ENCODE measurements at places on chromosomes 3 and 15.

- no peak for DNase-seq
Measured at GRCh38 chr3:41507336-41508062, 308.2 kb downstream of the CTNNB1 start.

- DNase-seq = no peak
Measured at GRCh38 chr15:97976766-97977503, 16.4 kb downstream of the ARRDC4 start.

- no peak for DNase-seq
Measured at GRCh38 chr3:107806536-107806935, 283.8 kb downstream of the BBX start.

GRCh38 chr3:114295946-114296345 is 2.1 kb downstream of the TIGIT start:
- no peak for DNase-seq

DNA sequence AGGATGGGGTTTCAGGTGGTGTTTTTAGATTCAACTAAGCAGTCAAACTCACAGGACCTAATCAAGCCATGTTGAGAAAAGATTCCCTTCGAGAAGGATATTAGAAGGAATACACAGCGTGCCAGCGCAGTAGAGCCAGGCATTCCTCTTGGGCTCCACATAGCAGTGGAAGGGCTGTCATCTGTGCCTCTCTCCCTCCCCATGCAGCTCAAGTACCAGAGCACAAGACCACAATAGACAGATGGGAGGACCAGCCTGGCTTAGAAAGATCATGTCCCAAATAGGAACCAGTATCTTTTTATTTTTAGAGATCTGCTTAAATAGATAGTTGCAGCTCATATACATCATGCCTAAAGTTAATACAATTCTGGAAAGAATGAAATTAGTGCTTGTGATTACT is 37.9 kb downstream of the LMLN start:
- DNase-seq = no peak

DNA sequence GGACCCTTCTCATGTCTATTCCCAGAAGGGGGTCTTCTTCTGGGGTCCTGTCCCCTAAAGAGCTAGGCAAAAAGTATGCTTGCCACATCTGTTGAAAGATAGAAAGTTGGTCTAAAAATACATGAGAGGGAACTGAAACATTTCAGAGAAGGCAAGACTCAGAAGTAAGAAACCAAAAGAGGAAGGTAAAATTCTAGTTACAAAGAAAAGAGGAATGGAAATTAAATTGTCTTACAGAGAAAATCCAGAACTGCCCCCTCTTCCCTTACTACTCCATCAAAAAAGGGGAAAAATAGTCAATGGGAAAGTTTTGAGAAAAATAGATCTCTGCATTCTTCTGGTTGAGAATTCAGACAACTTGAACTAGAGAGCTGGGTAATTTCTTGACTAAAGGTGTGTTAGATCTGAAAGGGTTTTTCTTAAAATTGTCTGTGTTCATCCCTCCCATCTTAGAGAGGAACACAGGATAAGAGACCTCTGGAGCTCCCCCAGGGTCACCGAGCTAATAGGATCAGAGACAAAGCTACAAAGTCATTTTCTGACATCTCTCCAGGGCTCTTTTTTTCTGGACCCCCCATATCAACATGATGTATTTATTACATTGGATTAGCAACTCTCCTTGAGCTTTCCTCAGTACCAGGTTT is 32.3 kb upstream of the CCR2 start:
- DNase-seq = no peak

DNA sequence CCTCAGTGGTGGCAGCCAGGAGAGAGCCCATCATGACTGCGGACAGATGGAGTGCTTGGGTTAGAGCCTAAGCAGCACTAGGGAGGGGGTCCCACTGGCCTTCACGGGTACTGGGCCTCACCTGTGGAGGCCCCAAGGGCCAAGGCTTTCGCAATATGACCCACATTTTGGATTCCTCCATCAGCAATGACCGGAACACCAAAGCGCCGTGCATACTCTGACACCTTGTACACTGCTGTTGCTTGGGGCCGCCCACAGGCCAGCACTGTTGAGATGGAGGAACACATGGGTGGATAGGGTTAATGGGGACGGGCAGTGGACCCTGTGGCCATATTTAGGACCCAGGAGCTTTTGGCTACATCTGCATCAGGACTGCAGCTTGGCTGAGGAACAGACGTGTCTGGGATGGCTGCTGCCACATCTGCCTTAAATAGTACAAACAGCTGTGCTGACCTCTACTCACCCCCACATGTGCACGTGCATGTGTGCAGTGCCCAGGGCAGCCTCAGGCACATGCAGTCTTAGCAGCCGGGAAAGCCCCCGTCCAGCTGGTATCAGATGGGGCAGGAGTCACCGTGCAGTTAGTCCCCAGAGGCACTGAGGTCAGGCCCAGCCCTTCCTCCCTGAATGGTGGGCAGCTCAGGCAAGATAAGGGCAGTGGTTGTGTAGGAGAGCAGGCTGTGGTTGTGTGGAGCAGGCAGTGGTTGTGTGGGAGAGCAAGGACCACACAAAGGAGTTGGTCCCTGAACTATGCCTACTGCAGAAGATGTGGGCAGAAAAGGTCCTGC is 3.3 kb downstream of the NDUFAF3 start:
- DNase-seq = no peak

GRCh38 chr3:162295323-162295983 is 798.8 kb downstream of the OTOL1 start:
- DNase-seq = no peak

GRCh38 chr3:10416730-10417300 is 88.6 kb downstream of the ATP2B2 start:
- DNase-seq = no peak

DNA sequence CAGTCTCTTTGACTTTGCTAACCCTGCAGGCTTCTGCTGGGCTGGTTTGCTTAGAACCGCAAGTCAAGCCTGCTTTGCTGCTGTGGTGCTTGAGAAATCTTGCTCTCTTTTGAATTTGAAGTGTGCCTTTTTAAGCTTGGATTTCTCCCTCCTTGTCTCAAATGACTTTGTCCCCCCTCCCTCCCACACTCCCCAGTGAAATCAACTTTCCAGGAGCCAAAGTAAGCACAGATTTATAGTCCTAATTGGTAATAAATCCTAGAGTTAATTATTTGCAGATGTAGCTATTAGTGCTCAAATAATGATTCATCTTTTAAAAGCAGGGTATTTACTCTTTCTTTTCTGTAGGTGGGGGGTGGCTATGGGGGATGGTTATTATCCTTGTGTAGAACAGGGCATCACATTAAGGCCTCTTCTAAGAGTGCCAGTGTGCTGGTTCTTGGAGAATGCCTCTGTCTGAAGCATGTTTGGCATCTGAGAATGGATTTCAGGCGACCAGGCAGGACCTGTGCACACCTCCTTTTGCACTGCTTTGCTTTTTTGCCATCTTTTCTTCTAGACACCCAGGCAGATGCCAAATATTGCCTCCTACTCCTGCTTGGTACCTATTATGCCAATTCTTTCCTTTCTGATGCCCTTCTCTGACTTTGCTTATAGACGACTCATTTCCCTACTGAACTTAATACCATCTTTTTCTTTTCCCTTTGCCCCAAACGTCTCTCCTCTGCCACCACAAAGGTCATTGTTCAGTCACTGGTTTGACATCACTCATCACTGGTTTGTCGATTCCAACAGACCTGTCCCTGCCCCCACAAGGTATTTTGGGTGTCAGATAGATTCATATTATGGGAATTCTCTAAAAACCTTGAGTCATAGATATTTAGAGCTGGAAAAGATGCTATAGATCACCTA is 50.7 kb downstream of the CLDN11 start:
- no peak for DNase-seq

GRCh38 chr3:100041328-100041749 is 73.0 kb downstream of the FILIP1L start:
- DNase-seq = no peak

- peak; percentile 44 for DNase-seq
Measured at GRCh38 chr3:109023656-109024254, 70.1 kb upstream of the GUCA1C start.

- peak; percentile 87 for DNase-seq
Measured at GRCh38 chr3:197297476-197298340, 704 bp downstream of the DLG1 start.

DNA sequence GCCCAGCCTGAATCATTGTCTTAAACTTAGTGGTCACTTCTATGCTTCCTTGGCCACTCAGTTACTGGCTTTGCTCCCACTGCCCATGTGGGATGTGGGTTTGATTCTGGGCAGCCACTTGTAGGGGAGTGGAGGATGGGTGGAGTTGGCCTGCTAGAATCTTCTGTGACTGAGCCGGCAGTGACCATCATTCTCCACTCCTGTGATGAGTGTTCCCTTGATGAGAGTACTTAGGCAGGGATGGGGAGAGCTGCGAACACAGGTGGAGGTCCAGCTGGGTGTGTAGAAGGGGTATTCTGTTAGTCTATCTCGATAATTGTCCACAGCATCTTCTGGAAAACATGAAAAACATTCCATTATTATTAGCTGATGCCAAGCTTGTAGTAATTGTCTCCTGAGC is 8.0 kb downstream of the TM6SF1 start:
- DNase-seq = no peak

DNA sequence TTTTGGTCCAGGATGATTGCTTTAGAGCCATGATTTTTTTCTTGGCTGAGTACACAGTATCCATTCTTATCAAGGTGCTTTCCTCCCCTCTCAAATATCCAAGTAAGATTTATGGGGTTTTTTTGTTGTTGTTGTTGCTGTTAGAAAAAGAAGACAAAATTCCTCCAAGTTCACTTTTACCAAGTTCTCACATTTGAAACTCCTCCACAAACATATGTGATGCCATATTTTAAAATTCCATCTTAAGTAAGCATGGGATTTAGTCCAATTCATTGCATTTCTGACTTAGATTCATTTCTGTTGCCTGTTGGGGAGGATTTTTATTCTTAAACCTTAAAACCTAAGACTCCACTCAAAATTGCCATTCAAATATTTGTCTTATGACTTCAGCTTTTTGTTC is 128.6 kb upstream of the SPATA12 start:
- DNase-seq = no peak

GRCh38 chr15:63626955-63627354 is 29.8 kb downstream of the FBXL22 start:
- DNase-seq = no peak

GRCh38 chr3:117160176-117160575 is 450.6 kb downstream of the TUSC7 start:
- no peak for DNase-seq

DNA sequence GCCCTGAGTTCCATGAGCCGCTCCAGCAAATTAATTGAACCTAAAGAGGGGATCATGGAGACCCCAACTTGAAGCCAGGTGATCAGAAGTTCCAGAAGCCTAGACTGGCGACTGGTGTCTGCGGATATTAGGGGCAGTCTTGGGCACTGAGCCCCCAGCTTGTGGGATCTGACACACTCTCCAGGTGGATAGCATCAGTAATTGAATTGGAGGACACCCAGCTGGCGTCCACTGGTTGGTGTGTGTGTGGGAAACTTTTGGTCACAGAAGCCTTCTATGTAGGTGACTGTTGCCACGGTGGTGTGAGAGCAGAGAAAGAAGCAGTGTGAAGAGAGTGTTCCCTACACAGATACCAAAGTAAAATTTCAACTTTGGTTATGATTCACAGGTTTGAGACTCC is 106.0 kb upstream of the ADPGK start:
- DNase-seq = no peak

GRCh38 chr3:66553441-66554113 is 52.8 kb upstream of the LRIG1 start:
- DNase-seq = no peak

- no peak for DNase-seq
Measured at GRCh38 chr15:70582143-70582945, 181.0 kb downstream of the UACA start.

GRCh38 chr3:83738202-83738601 is 1220.6 kb upstream of the CADM2 start:
- DNase-seq = no peak

DNA sequence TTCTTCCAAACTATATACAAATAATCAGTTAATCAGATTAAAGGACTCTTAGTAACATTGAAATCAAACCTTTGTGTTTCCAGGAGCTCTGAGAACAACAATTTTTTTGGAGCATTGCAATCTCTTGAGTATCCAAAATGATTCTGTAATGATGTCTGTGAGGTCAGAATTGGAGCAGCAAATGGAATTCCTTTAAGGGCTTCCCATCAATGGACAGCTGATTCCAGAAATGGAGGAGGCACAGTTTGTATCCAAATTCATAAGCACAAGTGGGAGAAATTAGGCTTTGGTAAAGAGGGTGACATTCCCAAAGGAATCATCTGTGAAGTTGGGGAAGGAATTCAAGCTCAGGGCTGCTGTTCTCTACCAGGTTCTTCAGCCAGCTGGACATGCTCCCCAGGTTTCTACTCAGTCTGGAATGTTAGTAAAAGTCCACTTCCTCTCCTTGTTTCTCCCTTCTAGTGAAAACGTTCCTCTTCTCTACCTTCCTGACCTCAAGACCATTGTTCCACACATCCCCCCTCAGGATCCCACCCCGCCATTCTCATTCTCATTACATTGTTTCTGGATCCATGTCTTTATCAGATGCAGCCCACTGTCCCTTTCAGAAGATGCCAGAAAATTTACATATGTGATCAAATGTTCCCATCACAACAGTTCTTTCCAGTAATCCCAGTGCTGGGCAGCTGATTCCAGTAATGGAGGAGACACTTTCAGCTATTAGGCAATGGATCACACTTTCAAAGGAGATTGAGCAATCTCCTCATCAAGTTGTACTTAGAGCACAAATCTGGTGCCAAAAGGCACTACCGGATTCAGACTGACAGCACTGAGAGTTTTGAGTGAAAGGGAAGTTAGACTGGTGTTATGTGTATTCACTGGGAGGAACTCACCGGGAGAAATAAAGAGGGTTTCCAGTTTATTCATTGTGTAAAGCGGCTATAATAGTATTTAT is 391.3 kb upstream of the TPRG1 start:
- DNase-seq = no peak

DNA sequence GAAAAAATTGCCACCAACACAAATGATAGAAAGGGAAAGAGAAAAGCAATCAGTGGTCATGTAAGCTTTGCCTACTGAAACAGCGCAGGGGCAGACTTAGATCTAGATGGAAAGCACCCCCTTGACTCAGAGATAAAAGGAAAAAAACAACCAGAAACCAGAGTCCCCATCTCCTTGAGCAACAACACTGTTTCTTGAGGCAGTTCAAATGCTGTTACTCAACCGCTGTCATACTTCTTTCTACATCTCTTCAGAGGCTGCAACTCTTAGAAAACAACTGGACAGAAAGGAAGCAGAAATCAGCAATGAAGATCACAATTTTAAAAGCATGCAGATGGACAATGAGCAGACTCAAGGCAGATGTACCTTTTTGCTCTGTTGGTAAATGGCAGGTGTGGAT is 36.5 kb downstream of the FSIP1 start:
- DNase-seq = no peak

- peak; percentile 31 for DNase-seq
Measured at GRCh38 chr3:194640829-194641228, 7.6 kb upstream of the TMEM44 start.

- DNase-seq = peak; percentile 55
Measured at GRCh38 chr3:151379083-151379734, 5.3 kb downstream of the P2RY12 start.

- DNase-seq = peak; percentile 18
Measured at GRCh38 chr3:65732051-65732935, 306.4 kb downstream of the MAGI1 start.

DNA sequence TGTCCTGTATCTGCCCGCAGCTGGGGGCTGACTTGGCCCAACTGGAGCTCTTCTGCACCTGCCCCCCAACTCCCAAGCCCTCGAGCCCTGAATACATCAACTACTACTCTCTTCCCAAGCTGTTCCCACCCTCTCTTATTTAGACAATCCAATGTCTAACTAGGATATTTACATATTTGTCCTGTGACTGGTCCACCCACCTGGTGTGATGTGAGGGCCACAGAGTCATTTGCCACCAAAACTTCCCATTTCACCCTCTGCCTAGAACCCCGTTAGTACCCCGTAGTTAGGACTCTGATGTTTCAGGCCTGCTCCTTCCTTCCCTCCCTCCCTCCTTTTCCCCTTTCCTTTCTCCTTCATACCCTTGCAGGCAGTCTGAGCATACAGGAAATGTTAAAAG is 6.4 kb downstream of the CPLX3 start:
- DNase-seq = no peak
